AG08395 (cell line): ENCODE measurements at places on chromosomes 3 and 15.

DNA sequence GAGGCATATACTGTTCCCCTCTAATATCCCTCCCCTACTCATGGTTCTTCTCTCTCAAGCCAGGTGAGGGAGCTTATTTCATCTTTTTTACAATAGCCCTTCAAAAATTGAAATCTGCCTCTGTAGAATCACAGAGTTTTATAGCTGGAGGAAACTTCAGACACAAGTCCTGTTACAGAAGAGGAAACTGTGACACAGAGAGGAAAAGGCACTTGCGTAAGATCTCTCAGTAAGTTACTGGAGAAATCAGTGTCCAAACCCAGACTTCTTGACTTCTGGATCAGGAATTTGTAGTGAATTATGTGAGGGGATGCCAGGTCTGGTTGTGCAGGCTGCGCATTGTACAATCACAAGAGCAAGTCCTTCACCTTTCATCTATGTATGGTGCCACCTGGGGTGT is 4.6 kb downstream of the FGD5 start:
- no peak for DNase-seq

DNA sequence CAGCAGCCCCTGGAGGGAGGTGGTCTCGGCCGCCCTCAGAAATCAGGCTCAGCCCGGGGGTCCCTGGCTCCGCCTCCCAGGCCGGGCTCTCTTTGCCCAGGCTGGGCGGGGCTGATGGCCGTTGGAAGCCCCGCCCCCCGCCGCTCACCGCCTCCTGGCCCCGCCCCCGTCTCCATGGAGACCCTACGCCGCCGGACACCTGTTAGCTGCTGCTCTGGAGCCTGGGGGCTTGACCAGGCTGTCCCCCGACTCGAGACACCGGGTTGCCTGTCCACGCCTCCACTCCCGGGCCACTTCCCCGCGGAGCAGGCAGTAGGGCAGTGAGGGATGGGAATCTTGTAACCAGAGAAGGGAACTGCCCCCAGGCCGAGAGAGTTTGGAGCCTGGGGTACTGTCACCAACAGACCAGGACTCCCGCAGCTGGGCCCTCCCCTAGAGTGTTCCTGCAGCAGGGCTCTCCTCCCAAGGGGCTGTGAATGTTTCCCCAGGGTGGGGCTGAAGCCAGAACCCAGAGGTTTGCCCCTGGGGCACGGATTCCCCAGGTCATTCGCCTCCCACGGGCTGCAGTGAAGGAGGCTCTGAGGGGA is 27.8 kb upstream of the RPL32 start:
- DNase-seq = no peak

DNA sequence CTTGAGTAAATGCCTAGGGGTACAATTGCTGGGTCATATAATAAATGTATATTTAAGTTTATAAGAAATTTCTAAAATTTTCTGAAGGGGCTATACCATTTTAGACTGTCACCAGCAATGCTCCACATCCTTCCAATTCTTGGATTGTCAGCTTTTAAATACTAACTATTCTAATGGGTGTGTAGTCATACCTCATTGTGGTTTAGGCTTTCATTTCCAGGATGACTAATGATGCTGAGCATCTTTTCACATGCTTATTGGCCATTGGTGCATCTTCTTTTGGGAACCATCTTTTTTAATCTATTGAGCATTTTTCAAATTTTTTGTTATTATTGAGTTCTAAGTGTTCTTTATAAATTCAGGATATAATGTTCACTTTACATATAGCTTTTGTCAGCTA is 52.5 kb upstream of the CORO2B start:
- peak; percentile 71 for DNase-seq

- DNase-seq = no peak
Measured at GRCh38 chr15:33565094-33565493, 254.3 kb downstream of the RYR3 start.

DNA sequence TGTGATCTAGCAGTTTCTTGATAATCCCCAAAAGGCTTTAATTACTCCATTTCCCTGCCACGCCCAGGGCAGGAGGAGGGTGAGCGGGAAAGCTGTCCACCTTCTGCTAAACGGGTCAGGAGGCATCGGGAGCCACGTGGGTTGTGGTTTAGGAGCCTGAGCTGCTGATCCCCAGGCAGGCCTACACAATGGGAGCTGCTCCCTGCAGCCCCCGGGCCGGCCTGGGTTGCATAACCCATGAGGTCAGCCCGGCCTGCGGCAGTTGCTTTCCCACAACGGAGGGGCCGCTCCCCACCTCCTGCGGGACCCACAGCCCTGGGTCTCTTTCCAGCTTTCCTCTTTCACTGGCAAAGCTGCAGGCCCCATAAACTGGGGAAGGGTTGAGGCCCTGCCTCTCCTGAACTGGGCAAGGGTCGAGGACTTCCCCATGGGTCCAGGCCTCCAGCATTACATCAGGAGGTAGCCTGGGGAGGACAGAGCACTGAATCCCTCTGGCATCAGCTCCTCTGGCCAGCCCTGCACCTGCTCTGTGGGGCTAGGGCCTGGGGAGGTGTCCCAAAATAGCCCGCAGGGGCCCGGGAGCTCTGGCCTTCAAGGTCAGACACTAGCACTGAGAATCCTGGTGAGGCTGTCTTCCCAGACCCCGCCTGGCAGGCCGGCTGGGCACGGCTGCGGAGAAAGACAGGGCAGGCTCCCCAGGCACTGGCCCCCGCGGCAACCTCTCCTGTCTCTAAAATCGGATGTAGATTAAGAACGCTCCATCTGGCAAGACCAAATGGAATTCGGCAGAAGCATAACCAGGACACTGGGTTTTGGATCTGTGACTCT is 47.3 kb downstream of the ZDHHC19 start:
- no peak for DNase-seq

DNA sequence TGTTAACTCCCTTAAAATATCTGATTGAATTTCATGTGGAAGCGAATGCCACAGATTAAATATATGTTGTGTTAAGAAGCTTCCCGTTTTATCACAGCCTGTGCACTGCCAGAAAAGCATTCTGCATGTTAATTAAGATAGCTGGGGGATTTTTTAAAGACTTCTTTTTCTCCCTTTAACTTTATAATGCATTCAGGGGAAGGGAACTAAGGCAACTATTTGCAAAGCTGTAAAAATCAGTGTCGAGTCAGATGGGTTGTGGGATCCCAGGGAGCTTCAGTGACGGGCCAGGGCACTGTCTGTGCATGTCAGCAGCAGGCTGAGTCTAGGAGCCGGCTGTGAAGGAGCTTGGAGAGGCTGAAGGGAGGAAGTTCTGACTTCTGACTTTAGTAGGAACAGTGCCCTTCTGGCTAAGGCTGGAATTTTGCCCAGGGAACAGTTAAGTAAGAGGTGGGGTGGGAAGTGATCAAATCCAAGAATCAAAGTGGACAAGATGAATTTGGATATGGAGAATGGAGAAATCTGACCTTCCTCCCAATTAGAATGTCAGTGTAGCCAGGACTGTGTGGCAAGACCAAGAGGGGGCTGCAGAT is 77.7 kb downstream of the ABHD5 start:
- no peak for DNase-seq

GRCh38 chr3:53845103-53845880 is 927 bp downstream of the CHDH start:
- DNase-seq = peak; percentile 58

- DNase-seq = no peak
Measured at GRCh38 chr15:89035150-89035549, 53.1 kb upstream of the ABHD2 start.

GRCh38 chr3:72234391-72234790 is 449.4 kb upstream of the PROK2 start:
- DNase-seq = peak; percentile 95

DNA sequence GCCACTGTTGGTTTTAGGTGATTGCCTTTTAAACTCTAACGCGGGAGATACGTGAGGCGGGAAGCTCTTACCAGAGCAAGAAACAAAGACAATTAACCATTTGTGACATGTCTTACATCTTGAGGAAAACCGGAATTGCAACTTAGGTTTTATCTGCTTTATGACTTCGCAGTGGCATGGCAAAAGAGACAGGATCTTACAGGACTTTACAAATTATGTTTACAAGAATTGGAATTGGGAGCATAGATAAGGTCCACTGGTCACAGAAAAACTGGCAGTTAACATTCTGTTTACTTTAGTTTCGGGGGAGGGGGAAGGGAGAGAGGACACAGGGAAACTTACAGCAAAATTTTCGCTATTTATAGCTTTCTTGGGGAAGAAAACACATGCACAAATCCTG is 1119.6 kb downstream of the ZPLD1 start:
- no peak for DNase-seq

GRCh38 chr3:195182470-195182795 is 88.5 kb downstream of the XXYLT1 start:
- DNase-seq = peak; percentile 41

DNA sequence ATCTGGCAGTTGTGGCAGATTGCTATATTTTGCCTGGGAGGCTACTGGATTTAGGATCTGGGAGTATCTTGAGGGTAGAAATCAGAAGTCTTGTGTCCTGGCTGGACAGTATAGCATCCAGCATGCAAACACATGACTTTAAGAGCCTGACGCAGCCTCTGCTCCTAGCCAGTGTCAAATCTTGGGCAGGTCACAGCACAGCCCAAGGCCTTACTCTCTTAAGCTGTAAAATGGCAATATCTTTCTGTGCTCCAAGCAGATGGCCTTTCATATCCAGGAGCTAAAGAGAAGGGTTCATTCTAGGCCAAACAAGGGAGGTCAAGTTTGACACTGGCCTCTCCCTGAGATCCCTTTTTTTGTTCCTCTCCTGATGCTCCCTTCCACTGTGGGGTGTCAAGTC is 19.8 kb upstream of the RAD18 start:
- DNase-seq = no peak

GRCh38 chr3:115325539-115325938 is 178.5 kb upstream of the ZBTB20 start:
- DNase-seq = peak; percentile 30

DNA sequence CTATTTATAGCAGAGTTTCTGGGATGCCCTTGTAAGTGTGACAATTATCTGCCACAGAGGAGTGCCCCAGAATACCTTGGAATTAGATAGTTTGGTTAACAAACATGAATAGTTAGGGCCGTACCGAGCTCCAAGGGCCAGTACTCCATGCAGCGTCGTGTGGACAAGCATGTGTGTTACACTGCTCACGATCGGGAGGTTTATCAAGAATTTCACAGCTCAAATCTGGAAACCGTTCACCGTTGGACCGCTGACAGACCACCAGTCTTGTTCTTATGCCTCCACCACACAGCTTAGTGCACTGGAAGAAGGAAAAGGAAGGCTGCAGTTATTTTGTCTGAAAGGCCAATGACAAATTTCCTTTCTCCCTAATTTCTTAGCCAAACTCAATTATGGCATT is 93.7 kb downstream of the ADAMTS9 start:
- DNase-seq = no peak

DNA sequence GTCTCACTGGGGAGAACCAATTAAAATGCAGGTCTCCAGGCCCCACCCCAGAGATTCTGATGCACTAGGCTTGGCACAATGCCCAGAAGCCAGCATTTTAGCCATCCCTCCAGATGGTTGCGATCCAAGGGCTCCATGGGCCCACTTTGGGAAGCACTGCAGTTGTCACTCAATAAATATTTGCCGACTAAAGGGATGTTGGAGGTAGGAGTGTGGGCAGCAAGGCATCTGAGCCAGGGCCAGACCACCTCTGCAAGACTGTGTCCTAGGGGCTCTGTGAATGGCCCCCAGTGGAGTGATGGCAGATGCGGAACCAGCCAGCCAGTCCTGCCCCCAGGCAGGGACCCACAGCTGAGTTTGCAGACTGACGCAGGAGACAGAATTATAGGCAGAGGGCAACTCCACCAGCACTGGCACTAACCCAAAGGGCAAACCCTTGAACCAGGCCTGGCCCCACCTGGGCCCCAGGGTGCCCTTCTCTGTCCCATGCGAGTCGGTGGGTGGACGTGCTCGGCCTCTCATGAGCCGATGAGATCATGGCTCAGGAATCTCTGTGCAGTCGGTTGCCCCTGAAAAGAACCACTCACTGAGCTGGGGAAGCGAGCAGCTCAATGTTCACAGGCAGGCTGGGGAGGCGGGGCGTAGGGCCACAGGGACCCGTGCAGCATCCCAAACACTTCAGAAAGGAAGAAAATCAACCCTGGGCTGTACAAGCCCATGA is 49.7 kb downstream of the SEMA5B start:
- peak; percentile 38 for DNase-seq

- DNase-seq = no peak
Measured at GRCh38 chr3:122484985-122485384, 29.8 kb downstream of the KPNA1 start.

- DNase-seq = peak; percentile 71
Measured at GRCh38 chr15:80643431-80643951, 51.6 kb upstream of the ABHD17C start.

- DNase-seq = no peak
Measured at GRCh38 chr15:73887481-73887880, 14.1 kb downstream of the TBC1D21 start.

GRCh38 chr3:38646630-38647029 is 2.9 kb downstream of the SCN5A start:
- no peak for DNase-seq

- DNase-seq = no peak
Measured at GRCh38 chr3:28081533-28081947, 159.9 kb upstream of the CMC1 start.

DNA sequence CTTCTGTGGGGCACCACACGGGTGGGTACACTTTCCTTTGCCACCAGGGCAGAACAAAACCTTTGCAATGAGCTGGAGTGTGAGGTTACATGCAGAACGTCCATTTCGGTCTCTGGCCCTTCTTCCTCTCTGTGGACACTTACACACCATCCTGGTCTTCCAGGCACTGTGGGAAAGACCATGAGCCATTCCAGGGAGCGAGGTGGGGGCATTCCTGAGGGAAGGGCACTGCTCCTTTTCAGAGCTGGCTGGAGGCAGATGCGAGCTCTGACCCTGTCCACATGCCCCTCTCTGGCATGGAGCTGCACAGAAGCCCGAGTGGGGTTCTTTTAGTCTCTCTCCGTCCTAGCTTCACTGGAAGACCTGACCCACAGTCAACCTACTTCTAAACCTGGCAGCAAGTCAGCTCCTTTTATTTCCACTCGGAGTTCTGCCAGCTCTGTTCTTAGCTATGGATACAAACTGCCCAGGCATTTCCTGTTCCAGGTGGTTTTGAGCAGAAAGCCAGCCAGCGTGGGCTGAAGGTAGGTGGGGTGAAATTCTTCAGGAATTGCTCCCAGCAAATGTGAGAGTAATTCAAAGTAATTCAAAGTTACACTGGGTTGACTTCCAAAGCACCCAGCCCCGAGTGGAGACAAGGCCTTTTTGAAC is 281.4 kb downstream of the ADAMTS17 start:
- no peak for DNase-seq

- DNase-seq = peak; percentile 21
Measured at GRCh38 chr3:52609316-52609815, 73.0 kb downstream of the UQCC5 start.

DNA sequence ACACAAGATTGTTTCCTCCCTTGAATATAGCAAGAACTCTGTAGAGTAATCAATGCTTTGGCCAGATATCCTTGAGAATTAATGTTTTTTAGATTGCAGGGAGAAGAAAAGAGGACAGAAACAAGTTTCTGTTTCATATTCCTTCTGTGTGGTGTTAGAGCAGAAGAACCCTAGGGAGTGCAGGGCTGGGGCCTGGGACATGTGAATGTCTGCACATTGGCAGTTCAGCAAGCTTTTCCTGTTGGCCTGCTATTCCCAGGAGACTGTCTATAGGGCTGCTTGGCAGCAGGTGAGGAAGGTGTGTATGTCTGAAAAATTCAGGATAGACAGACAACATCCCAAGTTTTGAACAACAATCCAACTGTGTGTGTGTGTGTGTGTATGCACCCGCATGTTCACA is 13.6 kb upstream of the CNBP start:
- no peak for DNase-seq

GRCh38 chr3:36956155-36956554 is 11.3 kb upstream of the TRANK1 start:
- DNase-seq = no peak

GRCh38 chr3:187770224-187770623 is 25.0 kb upstream of the BCL6 start:
- DNase-seq = no peak
